ENCODE measurements at places on chromosomes 13 and 19.

- no peak for DNase-seq
These were observed 41.4 kb downstream of the CEBPG start for GRCh38 chr19:33414667-33415605.

- DNase-seq, result no peak
These were observed 280.0 kb downstream of the LHFPL6 start for GRCh38 chr13:39322836-39323585.

GRCh38 chr13:108525827-108526226, 103.6 kb upstream of the MYO16 start:
- DNase-seq, result no peak

DNA sequence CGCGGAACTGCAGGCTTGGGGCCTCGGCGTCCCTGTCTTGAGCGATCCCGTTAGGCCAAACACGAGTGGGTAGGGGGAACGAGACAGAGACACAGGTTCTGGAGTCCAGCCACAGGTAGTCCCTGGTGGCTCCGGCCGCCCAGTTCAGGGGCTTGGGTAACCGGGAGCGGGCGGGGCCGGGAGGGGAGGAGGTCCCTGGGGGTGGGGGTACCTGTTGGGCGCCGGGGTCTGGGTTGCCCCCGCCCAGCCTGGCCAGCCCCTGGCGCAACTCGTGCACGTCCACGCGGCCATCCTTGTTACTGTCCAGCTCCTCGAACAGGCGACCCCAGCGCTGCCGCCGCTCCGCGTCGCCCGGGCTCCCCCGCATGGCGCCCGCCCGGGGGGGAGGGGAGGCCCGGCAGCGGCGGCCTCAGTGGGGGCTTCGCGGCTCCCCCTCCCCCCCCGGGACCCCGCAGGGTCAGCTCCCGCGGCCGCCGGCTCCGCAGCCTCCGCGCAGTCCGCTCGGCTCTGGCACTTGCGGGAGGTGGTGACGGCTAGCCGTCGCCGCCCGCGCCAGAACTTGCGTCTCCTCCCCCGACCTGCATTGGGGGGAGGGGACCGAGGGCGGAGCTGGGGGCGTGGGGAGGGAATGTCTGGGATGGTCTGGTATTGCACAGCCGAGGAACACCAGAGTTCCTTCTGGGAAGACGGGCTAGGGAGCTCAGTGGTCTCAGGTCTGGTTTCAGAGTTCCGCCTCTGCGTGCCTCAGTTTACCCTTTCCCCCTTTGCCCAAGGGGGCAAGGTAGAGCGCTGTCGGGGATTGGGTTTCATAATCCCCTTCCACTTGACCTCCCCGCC, at the start of gene SLC25A23:
Gene SLC25A23 (minus strand): TSS at position 531 of the 837 bp plus-strand sequence. CDS start 164 bp downstream, at position 367.
- no peak for DNase-seq

- DNase-seq, result no peak
These were observed 6.0 kb downstream of the PEX11G start for GRCh38 chr19:7482584-7483439.

GRCh38 chr19:43759515-43759914, 4.8 kb upstream of the SMG9 start:
- no peak for DNase-seq

DNA sequence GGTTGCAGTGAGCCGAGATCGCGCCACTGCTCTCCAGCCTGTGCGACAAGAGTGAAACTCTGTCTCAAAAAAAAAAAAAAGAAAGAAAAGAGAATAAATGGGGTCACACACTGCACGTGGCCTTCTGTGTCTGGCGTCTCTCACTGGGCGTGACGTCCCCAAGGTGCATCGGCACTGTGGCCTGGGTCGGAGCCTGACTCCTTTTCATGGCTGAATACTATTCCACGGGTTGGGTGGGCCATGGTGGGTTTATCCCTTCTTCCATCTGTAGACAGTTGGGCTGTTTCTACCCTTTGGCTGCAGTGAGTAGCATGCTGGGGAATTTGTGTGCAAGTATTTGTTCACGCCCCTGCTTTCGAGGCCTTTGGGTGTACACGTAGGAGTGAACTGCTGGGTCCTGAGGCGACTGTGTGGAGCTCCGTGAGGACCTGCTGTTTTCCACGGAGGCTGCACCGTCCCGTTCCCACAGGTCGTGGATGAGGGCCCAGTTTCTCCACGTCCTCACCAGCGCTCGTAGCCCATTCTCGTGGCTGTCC, 8.3 kb upstream of the MISP start:
- no peak for DNase-seq

- DNase-seq, result no peak
These were observed 74.4 kb downstream of the SLITRK6 start for GRCh38 chr13:85724546-85725432.

DNA sequence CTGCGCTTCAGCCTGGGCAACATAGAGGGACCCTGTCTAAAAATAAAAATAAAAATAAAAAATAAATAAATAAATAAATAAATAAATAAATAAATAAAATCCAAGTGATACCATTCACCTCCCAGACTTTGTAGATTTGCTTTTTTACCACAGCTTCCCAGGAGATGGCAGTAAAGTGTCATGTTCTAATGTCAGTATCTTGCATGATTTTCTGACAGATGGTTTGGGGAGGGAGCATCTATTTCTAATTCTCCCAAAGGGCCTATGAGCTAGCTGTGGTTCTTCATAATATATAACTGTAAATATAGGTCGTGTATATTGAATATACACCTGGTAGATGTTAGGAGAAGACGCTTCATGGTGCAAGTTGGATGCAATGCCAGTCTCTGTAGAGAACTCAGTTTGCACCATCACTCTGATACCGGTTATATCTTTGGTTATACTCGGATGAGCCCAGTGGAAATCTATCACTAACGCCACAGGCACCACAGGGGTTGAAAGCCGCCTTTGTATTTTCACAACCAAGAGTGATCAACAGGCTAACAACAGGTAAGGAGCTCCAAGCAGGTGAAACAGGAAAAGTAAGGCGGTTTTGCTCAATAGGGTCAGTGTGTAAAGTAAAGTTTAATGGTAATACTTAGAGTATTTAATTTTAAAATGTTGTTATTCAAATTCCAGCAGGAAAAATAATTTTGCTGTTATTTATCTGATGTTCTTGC, 13.9 kb downstream of the APLP1 start:
- peak; percentile 46 for DNase-seq

GRCh38 chr19:15550273-15550672, 41.9 kb downstream of the CYP4F22 start:
- no peak for DNase-seq

Data from NCI-H187 (cell line).